ENCODE measurements at places on chromosomes 1 and 21. TPM values are rescaled to one million over a fixed set of nuclear protein-coding genes. Genes with fewer than 3 reads are reported as not detected.

- no peak for DNase-seq
- no peaks in the 10 kb centered on the region for H3K4me1 ChIP-seq
- H3K36me3 ChIP-seq = no peaks in the 10 kb centered on the region
- H3K27ac ChIP-seq = no peak overlapping the region
- no peaks in the 10 kb centered on the region for H3K27me3 ChIP-seq
These were observed 19.7 kb upstream of the PRSS38 start for GRCh38 chr1:227795732-227796131.

The S100A7 gene
- total RNA-seq = not detected

The FAM72C gene
- 13.7 TPM for total RNA-seq

- DNase-seq = no peak
- no peaks in the 10 kb centered on the region for H3K27me3 ChIP-seq
- no peaks in the 10 kb centered on the region for H3K4me1 ChIP-seq
These were observed 94.2 kb downstream of the PAX7 start for GRCh38 chr1:18724801-18725200.

The SH2D2A gene
- not detected for total RNA-seq

The CACNA1E gene
- total RNA-seq = not detected

The AGT gene
- not detected for total RNA-seq

GRCh38 chr21:39430457-39430856 lies 15.1 kb downstream of the LCA5L start:
- H3K4me3 ChIP-seq = no peak overlapping the region
- DNase-seq = no peak
- no peaks in the 10 kb centered on the region for H3K36me3 ChIP-seq
- H3K4me1 ChIP-seq = peaks cover 9% of the 10 kb centered on the region
- no peak overlapping the region for H3K27ac ChIP-seq
- H3K27me3 ChIP-seq = no peaks in the 10 kb centered on the region

The OLFML2B gene
- total RNA-seq = not detected

DNA sequence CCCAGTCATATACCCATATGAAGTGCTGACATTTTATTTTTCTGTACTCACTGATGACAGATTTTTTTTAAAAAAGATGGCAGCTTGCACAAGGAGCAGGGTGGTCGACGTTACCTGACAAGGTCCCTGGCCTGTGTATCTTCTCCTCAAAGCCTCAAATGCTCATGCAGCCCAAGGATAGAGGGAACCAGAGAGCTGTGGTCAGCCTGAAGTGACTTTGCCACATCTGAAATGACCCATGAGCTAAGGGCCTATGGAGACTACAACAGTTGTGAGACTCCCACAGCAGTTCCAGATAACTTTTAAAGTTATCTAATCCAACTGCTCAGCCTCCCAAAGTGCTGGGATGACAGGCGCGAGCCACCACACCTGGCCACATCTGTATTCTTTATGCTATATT lies 131.1 kb downstream of the GLUL start:
- H3K27me3 ChIP-seq = no peaks in the 10 kb centered on the region
- no peaks in the 10 kb centered on the region for H3K4me1 ChIP-seq

GRCh38 chr1:47209725-47210325 lies 20.0 kb upstream of the PDZK1IP1 start:
- no peak overlapping the region for H3K27ac ChIP-seq
- DNase-seq = no peak
- H3K4me3 ChIP-seq = no peak overlapping the region

DNA sequence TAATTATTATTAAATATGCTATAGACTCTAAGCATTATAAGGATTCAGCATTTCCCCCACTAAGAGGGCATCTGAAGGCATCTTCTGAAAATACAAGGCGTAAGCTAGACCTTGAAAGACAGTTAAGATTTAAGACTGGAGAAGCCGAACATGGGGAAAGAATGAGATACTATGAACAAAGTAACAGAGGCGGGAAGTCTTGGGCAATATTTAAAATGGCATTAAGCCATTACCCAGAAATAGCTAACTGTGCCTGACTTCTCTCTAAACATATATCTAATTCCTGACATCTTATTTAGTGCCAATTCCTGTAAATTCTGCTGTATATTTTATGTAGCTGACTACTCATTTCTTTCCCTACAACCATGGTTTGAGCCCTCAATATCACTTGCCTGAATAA lies 20.9 kb downstream of the DPH5 start:
- DNase-seq = no peak
- H3K27me3 ChIP-seq = no peaks in the 10 kb centered on the region
- peaks cover 18% of the 10 kb centered on the region for H3K36me3 ChIP-seq
- no peak overlapping the region for H3K4me3 ChIP-seq

DNA sequence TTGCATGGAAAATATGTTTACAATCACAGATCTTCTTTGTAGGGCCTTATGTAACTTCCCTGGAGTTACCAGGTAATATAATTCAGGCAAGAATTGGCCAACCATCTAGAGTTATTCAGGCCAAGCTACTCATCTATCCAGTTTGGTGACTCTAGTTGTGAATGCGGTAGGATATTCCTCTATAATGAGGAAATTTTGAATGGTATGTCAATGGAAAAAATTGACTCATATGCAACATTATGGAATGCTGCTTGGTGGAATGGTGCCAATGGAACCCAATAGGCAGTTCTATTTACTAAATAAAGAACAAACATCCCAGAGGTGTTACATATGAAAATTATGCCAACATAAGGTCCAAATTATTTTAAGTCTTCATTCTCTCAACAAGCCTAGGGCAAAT lies 5.6 kb upstream of the TNFSF18 start:
- no peaks in the 10 kb centered on the region for H3K27me3 ChIP-seq
- no peak for DNase-seq
- H3K27ac ChIP-seq = no peak overlapping the region
- no peaks in the 10 kb centered on the region for H3K36me3 ChIP-seq
- H3K4me3 ChIP-seq = no peak overlapping the region
- no peaks in the 10 kb centered on the region for H3K4me1 ChIP-seq

The RASAL2 gene
- total RNA-seq = not detected

GRCh38 chr1:30900931-30901560 lies 7.5 kb downstream of the SDC3 start:
- H3K27me3 ChIP-seq = no peaks in the 10 kb centered on the region
- H3K4me3 ChIP-seq = no peak overlapping the region
- no peaks in the 10 kb centered on the region for H3K36me3 ChIP-seq
- H3K27ac ChIP-seq = no peak overlapping the region

DNA sequence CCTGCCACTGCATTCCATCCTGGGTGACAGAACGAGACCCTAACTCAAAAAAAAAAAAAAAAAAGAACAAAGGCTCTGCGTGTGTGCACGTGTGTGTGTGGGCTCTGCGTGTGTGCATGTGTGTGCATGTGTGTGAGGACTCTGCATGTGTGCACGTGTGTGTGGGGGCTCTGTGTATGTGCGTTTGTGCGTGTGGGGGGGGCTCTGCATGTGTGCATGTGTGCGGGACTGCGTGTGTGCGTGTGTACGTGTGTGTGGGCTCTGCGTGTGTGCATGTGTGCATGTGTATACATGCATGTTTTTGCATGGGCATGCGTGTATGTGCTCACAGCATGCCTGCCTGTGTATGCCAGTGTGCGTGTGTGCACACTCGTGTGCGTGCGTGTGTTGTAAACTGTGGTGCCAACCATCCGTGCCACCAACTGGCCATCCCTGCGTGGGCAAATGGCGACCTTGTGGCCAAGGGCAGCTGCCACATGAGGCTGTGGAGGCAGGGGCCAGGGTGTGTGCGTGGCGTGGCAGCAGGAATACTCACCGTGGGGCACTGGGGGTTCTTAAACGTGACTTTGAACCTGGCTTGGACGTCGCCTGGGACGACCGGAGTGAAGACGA lies 26.8 kb upstream of the TMEM52 start:
- no peak for DNase-seq
- H3K27ac ChIP-seq = no peak overlapping the region

GRCh38 chr1:178405137-178405536 lies 91.6 kb downstream of the CLEC20A start:
- H3K27ac ChIP-seq = no peak overlapping the region
- H3K4me3 ChIP-seq = no peak overlapping the region
- no peaks in the 10 kb centered on the region for H3K27me3 ChIP-seq
- peaks cover 17% of the 10 kb centered on the region for H3K4me1 ChIP-seq
- no peaks in the 10 kb centered on the region for H3K36me3 ChIP-seq
- DNase-seq = no peak

- no peaks in the 10 kb centered on the region for H3K27me3 ChIP-seq
- no peak for DNase-seq
- H3K4me3 ChIP-seq = no peak within 1 kb of the TSS
- no peaks in the 10 kb centered on the region for H3K36me3 ChIP-seq
- H3K27ac ChIP-seq = no peak within 1 kb of the TSS
These were observed at the start of gene VWA1 for GRCh38 chr1:1435106-1435903. VWA1 (plus strand) TSS chr1:1435690; CDS start chr1:1435749, 59 bp downstream.

DNA sequence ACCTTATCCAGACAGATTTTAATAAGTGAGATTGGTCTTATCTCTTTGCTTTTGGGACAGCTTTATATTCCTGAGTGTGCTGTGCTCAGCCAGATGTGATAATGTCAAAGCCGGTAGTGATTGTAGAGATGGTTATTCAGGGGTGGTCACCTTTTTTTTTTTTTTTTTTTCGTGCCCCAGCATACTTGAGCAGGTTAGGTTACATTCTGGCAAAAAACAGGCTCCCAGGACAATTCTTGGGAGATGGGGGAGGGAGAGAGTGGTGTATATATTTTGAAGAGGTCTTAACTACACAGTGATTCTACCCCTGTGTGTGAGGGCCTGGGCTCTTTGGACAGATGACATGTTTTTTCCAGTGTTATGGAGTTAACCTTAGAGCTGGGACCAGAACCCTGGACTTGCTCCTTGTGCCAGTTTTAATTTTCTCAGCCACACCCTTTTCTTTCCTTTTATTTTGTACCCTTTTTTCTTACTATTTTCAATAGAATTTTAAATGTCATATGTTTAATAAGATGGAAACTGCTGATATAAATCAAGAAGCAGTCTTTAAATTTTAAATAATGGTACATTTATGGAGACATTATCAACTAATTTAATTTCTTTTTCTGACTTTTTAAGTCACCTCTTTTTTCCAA lies 88.4 kb downstream of the DYRK1A start:
- DNase-seq = no peak
- peaks cover 65% of the 10 kb centered on the region for H3K4me1 ChIP-seq
- no peak overlapping the region for H3K27ac ChIP-seq
- no peaks in the 10 kb centered on the region for H3K27me3 ChIP-seq
- no peaks in the 10 kb centered on the region for H3K36me3 ChIP-seq

The VSIG8 gene
- total RNA-seq = not detected

DNA sequence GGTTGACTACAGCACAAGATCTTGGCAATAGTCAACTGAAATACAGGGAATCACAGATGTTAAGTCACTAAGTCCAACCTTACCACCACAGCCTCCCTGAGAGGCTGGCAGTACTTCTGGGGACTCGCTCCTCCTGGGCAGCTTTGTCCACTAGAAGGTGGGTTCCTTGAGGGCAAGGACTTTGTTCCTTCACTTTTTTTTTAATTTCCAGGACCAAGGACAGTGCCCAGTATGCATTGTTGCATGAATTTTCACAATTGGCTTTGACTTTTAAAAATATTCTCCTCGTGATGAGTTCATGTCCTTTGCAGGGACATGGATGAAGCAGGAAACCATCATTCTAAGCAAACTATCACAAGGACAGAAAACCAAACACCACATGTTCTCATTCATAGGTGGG lies 96.7 kb upstream of the IGSF21 start:
- no peak overlapping the region for H3K27ac ChIP-seq
- no peaks in the 10 kb centered on the region for H3K27me3 ChIP-seq
- no peak for DNase-seq
- no peak overlapping the region for H3K4me3 ChIP-seq
- H3K4me1 ChIP-seq = no peaks in the 10 kb centered on the region
- no peaks in the 10 kb centered on the region for H3K36me3 ChIP-seq

The SPRR2B gene
- not detected for total RNA-seq

The HCRTR1 gene
- total RNA-seq = not detected

DNA sequence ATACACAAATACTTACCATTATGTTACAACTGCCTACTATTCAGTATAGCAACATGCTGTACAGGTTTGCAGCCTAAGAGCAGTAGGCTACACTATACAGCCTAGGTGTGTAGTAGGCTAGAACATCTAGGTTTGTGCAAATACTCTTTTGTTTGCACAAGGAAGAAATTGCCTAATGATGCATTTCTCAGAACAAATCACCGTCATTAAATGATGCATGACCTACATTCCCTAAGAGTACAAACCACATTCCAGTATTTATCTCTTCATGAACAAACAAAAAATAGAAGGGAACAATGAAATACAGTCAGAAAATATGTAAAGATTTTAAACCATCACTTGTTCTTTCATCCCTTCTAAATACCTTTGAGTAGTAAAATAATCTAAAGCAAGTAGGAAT lies 109.7 kb upstream of the HP1BP3 start:
- H3K4me1 ChIP-seq = peaks cover 5% of the 10 kb centered on the region
- no peak overlapping the region for H3K27ac ChIP-seq
- DNase-seq = no peak

GRCh38 chr1:153032677-153033308 lies 1.8 kb downstream of the SPRR1B start:
- peaks cover 15% of the 10 kb centered on the region for H3K4me1 ChIP-seq
- H3K27me3 ChIP-seq = no peaks in the 10 kb centered on the region
- H3K4me3 ChIP-seq = no peak overlapping the region
- H3K36me3 ChIP-seq = no peaks in the 10 kb centered on the region
- DNase-seq = peak; percentile 77

- H3K36me3 ChIP-seq = no peaks in the 10 kb centered on the region
- DNase-seq = no peak
- H3K4me1 ChIP-seq = no peaks in the 10 kb centered on the region
- H3K27me3 ChIP-seq = no peaks in the 10 kb centered on the region
- H3K27ac ChIP-seq = no peak overlapping the region
- no peak overlapping the region for H3K4me3 ChIP-seq
These were observed 68.4 kb upstream of the SSBP3 start for GRCh38 chr1:54474310-54475251.

The TINAGL1 gene
- not detected for total RNA-seq

DNA sequence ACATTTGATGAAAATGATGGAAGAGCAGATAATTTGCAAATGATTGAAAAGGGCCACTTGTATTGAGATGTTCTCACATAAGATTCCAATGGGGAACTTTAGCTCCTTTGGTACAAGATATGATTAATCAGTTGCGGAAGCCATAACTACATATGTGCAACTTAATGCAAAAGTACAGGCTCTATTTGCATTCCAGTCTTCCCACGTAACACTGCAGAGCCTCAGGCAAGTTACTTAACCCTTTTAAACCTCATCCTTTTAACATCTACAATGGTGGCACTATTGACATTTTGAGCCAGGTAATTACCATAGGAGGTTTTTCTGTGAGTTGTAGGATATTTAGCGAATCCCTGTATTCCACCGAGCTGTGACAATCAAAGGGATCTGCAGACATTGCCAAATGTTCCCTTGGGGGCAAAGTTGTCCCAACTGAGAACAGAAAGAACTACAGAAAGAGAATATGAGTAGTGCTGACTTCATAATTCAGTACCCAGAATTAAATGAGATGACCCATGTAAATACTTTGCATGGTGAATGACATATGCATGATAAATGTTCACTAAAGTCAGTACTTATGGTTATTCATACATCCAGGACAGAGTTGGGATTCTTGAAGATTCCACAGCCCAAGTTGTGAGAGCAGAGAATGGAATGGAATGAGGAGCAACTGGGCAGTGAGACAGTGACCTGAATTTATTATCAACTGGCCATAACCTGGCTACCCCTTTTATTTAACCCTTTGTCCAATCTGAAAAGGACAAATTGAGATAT lies 62.6 kb downstream of the SPAG17 start:
- no peaks in the 10 kb centered on the region for H3K4me1 ChIP-seq
- no peak for DNase-seq
- H3K36me3 ChIP-seq = no peaks in the 10 kb centered on the region
- H3K27ac ChIP-seq = no peak overlapping the region

The TEX38 gene
- total RNA-seq = not detected

Data from Karpas-422 (cell line).